ENCODE measurements at places on chromosomes 16 and 17.
A peak's percentile ranks its signal among the peaks of the same experiment; 100 is the strongest.

DNA sequence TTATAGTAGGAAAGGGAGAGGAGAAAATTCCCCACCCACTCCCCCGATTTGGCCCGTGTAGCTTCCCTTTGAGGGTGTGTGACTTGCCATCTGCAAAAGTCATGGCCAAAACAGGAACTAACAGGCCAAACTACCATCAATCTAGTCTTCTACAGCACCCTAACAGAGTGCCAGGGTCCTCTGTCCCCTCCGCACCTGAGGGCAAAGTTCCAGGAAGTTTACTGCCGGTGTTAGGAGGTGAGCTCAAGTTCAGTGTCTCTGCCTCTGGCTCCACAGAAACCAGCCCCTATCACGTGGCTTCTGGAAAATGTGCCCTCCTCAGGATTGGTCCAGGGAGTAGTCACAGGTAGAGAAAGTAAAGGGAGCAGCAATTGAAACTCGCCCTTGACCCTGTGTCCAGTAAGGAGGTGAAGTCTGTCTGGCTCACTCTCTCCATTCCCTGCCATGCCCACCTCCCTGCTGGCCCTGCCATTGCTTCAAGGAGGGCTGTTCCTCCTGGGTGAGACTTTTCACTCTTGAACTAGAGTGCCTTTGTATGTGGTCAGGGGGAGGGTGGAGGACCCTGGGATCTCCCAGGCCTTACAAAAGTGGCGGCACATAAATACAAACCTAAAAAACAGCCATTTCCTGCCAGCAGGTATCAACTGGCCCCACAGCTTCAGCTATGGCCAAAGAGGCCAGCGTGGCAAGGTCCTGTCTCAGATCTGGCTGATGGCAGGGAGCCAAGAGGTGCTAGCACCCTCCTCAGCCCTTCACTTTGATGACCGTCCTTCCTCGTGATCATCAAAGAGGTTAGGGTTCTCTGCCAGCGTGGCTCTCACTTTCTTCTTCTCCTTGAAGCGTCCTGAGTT lies 5.3 kb downstream of the PRR15L start:
- no peak for DNase-seq

DNA sequence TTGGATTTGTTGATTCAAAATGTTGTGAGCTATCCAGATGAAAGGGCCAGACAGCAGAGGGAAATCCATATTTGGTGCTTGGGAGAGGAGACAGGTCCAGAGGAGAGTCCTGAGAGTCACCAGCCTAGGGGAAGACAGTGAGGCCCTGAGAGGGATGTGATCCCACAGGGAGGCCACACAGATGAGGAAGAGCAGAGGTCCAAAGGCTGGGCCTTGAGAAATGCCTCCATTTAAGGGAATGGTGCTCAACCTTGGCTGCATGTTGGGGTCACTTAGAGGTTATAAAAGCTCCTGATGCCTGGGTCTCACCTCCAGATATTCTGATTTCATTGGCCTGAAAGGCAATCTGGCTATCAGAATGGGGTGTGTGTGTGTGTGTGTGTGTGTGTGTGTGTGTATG lies 194.9 kb downstream of the UTP18 start:
- DNase-seq = no peak

- DNase-seq = peak; percentile 13
Measured at GRCh38 chr16:22813948-22814710, at the start of gene HS3ST2. TSS of gene HS3ST2 (plus strand) at chr16:22814162. CDS start at chr16:22814611, 449 bp downstream.

DNA sequence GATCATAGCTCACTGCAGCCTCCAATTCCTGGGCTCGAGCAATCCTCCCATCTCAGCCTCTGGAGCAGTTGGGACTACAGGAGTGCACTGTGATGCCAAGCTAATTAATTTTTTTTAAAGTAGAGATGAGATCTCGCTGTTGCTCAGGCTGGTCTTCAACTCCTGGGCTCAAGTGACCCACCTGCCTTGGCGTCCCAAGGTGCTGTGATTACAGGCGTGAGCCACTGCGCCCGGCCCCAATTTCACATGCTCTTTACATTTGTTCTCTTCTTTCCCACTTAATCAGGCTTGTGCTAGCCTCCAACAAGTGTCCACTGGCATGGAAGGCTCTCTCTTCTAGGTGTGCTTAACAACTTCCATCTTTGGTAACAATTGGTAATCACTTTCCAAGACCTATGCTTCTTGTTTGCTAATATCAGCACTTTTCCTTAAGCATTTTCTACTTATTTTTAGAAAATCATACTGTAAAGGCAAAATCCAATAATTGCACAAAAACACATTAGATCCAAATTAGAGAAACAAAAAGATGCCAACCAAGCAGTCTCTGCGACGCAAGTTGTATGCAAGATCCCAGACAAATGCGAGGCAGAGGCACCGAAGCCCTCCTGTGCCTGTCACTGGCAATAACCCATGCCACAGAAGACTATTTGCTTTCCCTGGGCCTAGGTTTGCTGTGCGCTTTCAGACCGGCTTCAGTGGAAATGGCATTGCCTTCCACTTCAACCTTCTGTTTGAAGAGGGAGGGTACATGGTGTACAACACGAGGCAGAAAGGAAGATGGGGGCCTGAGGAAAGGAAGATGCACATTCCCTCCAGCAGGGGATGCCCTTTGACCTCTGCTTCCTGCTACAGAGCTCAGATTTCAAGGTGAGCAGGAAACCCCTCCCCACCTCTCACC lies 52.6 kb downstream of the NOS2 start:
- DNase-seq = no peak

DNA sequence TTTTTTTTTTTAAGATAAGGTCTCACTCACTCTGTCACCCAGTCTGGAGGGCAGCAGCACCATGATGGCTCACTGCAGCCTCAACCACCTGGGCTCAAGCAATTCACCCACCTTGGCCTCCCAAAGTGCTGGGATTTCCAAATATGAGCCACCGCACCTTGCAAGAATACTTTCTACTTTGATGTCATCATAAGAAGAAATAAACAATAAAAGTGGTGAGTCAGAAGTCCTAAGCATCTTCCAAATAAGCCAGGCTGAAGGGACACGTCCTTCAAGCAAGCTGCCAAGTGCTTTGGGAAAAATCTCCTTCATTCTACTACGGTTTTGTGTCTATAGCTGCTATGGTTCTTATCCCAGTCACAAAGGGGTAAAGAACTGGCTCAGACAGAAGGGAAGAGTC lies 20.3 kb downstream of the HASPIN start:
- DNase-seq = no peak

GRCh38 chr17:9436630-9437029 lies 139.0 kb downstream of the STX8 start:
- DNase-seq = peak; percentile 23

- DNase-seq = no peak
Measured at GRCh38 chr17:5621729-5622128, 37.4 kb upstream of the NLRP1 start.

All from fibroblast of skin of right quadriceps (primary cell).